ENCODE measurements at places on chromosomes 1 and 21. TPM values are rescaled to one million over a fixed set of nuclear protein-coding genes. Genes with fewer than 3 reads are reported as not detected.

The PODN gene
- polyA plus RNA-seq = 2.6 TPM

DNA sequence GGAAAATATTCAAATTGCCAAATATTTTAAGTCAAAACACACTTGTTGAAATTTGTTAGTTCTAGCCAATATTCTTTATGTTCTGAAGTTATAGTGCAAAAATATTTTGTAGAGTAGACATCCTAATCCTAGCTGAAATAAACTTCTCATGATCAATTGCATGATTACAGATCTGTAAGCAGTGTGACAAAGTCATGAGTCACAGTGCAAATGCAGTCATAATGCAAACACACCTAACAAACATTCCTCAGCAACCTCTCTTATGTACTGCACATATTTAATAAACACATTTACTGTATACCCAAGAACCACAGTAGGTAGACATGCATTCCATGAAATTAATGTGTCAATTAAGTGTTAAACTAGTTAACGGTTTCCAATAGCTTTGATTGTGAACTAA is 1857.4 kb downstream of the NCAM2 start:
- no peak for DNase-seq

DNA sequence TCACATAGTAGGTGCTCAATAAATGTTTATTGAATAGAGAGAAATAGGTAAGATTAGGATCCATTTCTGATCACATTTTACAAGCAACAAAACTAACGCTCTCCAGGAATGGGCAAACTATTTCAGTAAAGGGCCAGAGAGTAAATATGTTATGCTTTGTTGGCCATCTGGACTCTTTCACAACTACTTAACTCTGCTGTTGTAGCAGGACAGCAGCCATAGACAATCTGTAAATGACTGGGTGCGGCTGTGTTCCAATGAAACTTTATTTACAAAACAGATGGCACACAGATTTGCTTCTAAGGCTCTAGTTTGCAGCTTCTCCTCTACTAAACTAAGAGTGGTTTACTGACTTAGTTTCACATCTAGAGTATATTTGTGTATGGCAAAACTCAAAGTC is 83.0 kb upstream of the BACH1 start:
- DNase-seq = no peak

The FAM167B gene
- 10.4 TPM for polyA plus RNA-seq

GRCh38 chr1:160357286-160358002 is 9.4 kb upstream of the NHLH1 start:
- DNase-seq = no peak
